NCI-H524 (cell line): ENCODE measurements at places on chromosomes 12 and 14.

DNA sequence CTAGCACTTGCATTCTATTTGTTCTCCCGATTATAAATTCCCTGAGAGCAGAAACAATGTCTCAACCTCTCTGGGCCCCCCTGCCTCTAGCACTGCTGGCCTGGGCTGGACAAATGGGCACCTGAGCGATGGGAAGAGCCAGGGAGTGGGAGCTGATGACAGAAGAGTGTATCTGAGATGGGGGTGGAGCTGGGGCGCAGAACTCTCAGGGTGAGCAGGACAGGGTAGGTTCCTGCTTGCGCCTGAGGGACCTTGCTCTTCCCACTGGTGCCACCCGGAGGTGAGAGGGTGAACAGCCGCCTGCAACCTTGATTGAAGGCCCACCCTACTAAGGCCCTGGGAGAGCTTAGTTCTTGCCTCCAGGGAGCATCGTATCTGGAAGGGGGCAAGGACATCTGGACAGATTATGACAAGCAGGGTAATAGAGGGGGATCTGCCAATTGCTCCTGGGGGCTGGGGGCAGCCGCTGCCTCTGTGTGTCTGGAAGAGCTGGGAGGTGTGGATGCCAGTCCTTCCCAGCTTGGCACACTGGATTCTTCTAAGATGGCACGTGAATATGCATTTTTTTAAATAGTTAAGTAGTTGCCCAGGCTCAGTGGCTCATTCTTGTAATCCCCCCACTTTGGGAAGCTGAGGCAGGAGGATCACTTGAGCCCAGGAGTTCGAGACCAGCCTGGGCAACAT lies 43.0 kb upstream of the TSPAN9 start:
- peak; percentile 87 for DNase-seq

DNA sequence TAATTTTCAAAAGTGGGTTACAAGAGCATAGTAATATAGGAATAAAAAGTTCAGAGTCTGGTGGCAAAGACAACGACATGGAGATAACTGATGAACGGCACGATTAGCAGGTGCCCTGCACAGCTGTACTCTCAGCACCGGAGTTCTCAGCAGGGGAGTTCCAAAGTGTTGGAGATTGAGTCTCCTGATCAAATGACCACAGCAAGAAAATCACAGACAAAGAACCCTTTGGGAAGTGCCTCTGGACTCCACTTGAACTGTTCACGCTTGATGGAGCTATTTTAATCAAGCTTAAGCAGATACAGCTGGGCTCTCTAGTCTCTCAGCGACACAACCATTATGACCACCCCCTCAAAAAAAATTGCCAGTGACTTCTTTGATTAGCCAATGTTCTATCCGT lies 153.1 kb downstream of the ALG10B start:
- DNase-seq, result peak; percentile 55

GRCh38 chr12:116714175-116714574 lies 23.7 kb downstream of the SPRING1 start:
- no peak for DNase-seq

DNA sequence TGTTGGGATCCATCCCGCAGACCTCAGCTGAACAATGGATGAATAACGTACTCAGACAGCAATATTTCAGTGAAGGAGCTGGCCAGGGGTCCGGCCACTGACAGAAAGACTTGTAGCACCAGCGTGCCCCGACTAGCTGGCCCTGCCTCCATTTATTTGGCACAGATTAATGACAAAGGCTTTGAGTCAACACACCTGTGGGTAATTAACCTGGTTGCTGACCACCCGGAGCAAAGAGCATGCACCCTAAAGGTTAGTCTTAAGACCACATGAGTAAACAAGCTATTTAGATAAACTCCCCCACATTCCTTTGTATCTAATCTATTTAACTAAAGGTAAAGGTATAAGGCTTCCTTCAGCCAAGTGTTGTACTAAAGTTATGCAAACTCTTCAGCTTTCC lies 868.6 kb downstream of the LRFN5 start:
- no peak for DNase-seq

DNA sequence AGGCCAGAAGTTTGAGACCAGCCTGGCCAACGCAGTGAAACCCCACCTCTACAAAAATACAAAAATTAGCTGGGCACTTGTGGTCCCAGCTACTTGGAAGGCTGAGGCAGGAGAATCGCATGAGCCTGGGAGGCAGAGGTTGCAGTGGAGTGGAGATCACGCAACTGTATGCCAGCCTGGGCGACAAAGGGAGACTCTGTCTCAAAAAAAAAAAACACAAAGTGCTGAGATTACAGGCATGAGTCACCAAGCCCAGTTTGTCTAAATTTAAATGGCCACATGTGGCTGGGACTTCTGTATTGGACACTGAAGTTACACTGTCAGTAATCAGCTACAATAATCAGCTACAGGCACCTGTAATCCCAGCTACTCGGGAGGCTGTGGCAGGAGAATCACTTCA lies 100.9 kb upstream of the AEBP2 start:
- DNase-seq, result no peak

DNA sequence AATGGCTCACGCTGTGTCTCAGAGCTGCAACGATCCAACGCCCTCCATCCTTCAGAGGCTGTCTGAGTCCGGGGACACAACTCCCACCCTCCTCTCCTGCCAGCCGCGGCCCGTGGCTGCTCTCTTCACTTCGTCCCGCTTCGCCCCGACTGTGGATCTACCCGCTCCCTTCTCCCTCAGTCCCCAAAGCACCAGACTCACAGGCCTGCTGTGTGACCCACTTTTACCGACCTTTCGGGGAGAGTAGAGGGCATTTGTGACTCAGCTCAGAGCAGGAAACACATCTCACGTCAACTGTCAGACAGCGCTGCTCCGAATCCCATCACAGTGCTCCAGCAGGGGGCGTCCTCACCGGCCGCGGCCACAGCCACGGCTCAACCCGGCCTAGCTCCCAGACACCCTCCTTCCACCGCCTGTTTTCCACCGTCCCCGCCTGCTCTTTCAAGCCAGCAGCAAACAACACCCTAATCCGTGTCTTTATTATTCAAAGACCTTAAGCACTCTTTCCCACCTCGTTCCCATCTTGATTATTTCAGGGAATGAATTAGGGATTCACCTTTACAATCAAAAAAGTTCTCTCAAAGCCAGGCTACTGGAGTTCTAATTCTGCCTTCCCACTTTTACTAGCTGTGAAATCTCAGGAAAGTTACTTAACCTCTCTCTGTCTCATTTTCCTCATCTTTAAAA lies 5.0 kb upstream of the AQP2 start:
- DNase-seq, result peak; percentile 22

GRCh38 chr12:50786498-50787231 lies 22.8 kb downstream of the ATF1 start:
- DNase-seq, result no peak

DNA sequence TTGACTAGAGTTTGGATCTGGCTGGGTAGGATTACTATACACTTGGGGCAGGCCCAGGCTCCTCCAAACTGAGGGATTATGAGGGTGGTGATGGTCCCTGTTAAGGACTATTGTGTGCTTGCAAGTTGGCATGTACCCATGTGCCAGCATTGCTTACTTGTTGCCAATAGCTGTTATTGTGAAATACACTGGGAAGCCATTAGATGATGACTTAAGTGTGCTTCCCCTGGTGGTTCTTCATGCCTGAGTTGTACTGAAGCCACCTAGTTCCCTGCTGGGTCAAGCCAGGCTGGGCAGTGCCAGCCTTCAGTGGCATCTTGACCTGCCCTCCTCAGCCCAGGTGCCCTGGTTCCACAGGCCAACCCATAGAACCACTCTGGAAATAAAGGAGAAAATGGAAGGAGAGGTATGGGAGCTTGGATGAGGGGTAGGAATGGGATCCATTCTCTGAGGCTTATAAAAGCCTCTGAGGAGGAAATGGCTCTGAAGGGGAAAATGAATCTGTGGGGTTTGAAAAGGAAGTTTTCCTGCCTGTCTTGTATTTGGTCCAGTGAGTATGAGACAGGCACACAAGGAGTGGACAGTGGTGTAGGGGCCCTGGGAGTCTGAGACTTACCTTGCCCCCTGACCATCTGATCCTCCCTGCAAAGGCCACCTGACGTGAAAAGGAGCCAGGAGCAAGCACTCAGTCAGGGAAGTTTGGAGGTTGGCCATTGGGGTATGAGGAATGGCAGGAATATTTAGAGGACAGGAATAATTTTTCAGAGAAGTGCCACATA lies 724 bp downstream of the LTB4R start:
- DNase-seq, result no peak

DNA sequence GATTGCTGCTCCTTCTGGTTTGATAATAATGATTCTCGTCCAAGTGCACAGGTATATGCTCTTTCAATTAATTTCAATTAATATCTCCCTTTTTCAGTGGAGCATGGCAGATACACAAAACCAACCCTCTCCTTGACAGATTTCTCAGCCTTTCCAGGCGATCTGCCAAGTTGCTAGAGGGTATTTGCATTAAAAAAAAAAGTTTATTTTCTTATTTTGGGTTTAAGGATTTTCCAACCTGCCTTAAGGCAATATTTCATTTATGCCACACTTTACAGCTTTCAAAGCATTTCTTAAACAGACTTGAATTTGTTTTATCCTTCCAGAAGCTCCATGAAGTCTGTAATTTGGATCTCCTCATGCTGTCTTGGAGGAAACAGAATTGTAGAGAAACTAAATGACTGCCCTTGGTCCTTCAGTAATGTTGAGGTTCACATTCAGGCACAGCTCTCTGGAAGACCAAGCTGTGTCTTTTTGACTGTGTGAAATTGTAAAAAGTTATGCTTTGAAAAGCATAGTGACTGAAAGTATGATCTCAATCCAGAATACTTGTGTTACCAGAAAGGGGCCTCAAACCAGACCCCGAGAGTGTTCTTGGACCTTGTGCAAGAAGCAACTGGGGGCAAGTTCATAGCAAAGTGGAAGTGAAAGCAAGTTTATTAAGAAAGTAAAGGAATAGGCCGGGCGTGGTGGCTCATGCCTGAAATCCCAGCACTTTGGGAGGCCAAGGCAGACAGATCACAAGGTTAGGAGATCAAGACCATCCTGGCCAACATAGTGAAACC lies 2.3 kb downstream of the DGLUCY start:
- no peak for DNase-seq

GRCh38 chr12:118034429-118035189 lies 18.1 kb downstream of the RFC5 start:
- DNase-seq, result peak; percentile 72

DNA sequence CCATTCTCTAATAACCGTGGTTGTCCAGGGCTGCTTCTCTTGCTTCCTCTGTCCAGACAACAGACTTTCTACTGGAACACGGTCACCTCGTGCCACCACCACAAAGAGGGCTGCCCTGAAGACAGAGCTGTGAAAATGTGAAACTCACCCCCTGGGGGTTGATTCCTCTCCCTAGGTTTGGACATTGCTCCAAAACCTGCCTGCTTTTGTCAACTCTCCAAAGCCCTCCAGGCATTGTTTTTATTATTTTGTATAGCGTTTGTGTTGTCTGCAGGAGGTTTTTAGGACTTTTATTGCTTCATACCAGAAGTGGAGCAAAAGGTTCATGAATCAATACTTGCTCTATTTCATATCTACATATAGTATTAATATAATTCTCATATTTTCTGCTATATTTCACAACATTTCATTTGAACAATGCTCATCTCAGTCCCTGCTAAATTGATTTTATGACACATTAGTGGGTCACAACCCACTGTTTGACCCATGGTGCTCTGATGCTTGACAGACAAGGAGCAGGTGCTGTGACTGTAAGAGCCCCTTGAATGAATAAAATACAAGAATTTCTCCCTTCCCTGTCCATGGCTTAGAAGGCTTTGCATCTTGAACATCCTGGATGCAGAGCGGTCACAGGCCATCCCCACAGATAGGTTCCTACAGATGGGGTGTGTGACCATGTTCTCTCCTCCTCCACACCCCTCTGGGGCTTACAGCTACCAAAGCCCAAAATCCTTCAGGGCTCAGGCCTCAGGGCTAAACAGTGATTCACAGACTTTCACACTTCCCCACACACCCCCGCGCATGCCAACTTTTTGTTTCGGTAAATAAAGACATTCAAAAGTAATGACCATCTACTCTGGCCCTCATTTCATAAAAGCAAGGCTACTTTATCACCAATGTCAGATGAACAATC lies 20.6 kb upstream of the EML1 start:
- no peak for DNase-seq

DNA sequence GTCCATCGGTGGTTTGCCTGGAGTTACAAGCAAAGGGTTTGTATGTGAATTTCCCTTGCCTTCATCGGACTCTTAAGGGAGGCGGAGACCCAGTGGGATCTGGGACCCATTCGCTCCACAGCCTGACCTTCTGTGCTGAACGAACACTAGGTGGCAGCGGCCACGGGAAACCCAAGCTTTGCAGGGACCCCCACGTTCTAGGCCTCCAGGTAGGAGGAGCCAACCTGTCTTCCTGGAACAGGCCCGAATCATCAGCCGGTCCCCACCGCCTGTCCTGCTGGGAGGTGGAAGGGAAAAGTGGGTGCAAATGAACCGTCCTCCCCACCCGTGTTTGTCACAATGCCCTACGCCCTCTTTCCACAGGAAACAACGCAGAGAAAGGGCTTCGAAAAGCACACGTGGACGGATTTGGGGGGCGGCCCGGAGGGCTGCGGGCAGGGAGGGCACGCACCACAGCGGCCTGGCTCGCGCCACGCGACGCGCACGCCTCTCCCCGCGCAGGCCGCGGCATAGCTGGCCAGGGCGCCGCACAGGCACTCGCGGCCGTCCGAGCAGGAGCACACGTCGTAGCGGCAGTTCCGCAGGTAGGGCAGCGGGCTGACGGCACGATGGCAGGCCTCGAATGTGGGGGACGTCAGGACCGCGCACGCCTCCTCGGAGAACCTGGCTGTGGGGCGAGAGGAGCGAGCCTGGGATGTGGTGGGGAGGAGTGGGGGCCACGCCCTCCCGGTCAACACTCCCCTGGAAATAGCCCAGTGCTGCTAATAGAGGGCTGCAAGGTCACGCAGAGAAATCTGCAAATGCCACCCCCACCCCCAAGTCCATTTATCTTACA lies 67.8 kb downstream of the VWF start:
- DNase-seq, result peak; percentile 54

- DNase-seq, result no peak
Observed at GRCh38 chr12:131035245-131035681, 81.6 kb downstream of the ADGRD1 start.

DNA sequence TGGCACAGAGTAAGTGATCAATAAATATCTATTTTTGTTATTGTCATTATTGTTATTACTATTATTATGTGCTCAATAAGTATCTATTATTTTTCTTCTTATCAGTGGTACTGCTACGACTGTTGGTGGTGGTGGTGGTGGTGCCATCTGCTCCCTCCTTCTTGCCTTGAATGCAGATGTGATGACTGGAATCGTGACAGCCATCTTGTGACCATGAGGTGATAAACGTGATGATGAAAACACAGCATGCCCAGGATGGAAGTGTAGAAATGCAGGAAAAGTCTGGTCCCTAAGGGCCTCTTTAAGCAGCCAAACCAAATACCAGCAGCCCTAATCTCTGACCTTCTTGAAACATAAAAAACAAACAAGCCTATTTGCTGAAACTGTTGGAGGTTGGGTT lies 22.4 kb downstream of the SLC6A12 start:
- no peak for DNase-seq
